ENCODE measurements at places on chromosomes 2 and 18.

- DNase-seq = no peak
Measured at GRCh38 chr2:204539019-204539385, 6.3 kb upstream of the PARD3B start.

DNA sequence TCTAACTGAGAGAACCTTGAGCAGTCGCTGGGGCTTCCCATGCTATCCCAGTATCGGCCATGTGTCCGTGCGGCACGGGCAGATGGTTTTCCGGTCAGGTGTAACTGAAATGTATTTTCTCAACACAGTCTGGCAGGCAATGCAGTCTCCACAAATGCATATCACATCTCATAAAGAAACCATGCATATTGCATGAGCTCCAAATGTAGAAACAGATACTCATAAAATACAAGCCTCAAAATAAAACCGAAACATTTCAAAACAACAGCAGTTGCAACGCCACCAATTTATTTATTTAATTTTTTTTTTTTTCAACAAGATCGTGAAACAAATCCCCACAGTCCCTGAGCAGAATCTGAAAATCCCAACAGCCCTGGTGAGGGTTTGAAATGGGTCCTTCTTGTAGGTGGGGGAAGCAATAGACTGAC lies 299.4 kb downstream of the LPIN1 start:
- no peak for DNase-seq

- no peak for DNase-seq
Measured at GRCh38 chr2:10393640-10393982, 54.5 kb downstream of the ODC1 start.

- DNase-seq = no peak
Measured at GRCh38 chr2:231364961-231365810, 30.3 kb upstream of the B3GNT7 start.

- peak; percentile 54 for DNase-seq
Measured at GRCh38 chr2:190881598-190882410, 1.2 kb downstream of the GLS start.

DNA sequence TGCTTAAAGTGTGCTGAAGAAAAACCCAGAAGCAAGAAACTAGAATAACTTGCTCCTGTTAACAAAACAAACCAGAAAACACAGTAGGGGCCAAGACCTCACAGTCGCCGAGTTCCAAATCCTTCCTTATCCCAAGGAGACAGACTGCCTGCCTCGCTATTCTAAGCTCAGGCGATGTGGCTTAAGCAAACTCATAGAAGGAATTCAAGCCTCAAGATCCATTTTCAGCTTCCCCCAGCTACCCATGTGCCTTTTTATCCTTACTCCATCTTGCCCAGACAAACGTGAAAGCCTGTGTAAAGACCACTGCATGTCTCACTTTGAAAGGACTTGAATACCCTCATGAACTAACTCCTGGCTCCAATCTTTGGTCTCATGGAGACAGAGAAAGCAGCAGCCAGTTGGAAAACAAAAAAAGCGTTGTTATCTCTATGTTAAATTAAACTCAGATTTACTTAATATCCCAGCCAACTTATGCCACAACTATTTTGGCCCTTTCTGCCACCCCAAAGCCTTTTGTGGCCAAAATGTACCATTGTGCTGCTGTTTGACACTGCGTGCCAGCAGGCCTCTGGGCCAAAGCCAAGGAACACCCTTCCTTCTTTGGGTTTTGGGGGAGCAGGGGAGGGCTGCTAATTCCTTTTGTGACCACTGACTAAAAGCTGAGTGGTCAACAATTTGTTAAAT lies 123.2 kb upstream of the FZD5 start:
- no peak for DNase-seq

- no peak for DNase-seq
Measured at GRCh38 chr2:236008006-236008405, 160.2 kb downstream of the GBX2 start.

DNA sequence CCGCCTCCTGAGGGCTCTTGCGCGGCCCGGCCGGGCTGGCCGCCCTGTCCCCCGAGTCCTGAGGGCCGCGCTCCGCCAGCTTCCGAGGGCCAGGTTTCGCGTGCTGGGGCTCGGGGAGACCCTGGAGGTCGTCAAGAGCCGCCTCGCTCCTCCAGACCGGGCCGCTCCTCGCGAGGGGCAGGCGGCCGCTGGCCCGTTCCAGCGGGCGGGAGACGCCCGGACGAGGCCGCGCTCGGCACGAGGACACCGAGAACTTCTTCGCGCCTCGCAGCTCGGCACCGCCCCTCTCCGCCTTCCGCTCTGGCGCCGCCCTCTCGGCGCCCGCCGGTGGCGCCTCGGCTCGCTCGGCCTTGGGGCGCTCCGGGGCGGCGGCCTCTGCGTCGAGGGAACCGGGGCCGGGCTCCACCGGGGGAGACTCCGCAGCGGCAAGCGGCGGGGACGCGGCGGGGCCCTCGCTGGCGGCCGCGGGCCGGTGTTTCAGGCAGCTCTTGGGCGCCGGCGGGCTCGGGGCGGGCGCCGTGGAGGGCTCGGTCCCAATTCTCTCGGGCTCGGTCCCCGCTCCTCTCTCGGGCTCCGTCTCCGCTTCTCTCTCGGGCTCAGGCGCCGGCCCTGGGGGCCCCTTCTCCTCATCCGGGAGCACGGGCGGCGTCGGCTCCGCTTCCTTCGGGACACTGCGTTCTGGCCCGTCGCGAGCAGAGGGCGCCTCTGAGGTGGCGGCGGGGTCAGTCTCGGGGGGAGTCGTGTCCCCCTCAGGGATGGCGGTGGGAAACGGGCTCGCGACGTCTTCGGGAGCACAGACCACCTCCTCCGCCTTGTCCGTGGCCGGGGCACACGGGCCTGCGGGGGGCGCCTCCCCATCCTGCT lies 91.6 kb upstream of the MGAT4A start:
- no peak for DNase-seq

DNA sequence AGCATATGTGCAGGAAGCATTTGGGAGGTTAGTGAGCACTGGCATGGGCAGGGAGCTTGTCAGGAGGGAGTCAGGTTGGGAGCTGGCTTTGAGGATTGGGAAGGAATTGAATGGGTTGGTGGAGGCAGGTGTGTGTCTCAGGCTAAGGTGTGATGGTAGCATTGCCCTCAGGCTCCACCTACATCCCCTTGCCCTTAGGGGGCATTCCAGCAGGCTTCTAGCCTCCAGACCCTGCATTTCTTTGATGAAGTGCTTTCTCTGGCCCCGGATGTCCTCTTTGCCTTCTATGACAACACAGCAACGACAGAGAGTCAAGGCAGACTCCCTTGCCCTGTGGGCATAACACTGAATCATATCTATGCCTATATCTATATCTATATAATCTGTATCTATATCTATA lies 13.5 kb downstream of the RHBDD1 start:
- DNase-seq = no peak

DNA sequence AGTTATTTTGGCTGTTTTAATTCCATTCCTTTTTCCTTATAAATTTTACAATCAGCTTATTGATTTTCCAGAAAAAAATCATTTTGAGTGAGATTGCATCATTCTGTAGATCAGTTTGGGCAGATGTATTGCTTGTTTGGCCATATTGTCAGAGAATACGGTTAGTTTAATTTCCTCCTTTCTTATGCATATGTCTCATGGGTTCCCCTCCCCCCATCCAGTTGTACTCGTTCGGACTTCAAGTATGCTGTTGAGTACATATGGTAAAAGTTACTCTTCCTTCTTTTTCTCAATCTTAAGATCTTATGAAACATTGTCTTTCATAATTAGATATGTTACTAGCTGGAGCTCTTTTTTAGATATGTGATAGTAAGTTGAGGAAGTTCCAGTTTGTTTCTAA lies 131.2 kb upstream of the TTC27 start:
- no peak for DNase-seq

- no peak for DNase-seq
Measured at GRCh38 chr2:172926785-172927640, 148.6 kb upstream of the MAP3K20 start.

- no peak for DNase-seq
Measured at GRCh38 chr18:61797696-61798590, 94.9 kb downstream of the RNF152 start.

DNA sequence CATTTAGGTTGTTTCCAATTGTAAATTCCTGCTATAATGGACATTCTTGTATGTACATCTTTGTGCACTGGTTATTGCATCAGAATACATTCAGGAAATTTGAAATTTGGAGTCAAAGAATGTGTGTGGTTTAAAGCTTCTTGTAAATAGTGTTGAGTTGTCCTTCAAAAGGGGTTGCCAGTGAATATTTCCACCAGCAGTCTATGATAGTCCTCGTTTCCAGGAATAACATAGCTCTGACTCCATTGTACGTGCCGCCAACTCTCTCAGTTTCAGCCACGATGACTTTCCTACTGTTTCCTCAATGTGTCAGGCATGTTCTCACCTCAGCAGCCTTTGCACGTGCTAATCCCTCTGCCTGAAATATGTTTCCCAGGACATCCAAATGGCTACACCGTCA lies 10.9 kb upstream of the HS6ST1 start:
- no peak for DNase-seq

DNA sequence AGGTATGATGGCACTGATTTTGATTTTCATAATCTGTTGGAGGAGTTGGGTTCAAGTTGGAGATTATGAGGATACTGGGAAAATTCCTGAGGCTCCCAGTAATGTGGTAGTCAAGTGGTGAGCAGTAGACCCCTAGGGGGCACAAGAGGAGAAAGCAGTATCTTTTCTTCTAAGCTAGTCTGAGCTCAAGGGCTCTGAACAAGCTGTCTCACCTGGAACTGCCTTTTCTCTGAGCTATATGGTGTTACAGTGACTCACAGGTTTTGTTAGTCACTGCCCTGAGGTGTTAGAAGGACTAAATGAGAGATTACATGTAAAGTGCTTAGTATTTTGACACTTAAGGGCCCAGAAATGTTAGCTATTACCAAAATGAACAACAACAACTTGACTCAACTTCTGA lies 42.2 kb downstream of the CD302 start:
- DNase-seq = no peak

DNA sequence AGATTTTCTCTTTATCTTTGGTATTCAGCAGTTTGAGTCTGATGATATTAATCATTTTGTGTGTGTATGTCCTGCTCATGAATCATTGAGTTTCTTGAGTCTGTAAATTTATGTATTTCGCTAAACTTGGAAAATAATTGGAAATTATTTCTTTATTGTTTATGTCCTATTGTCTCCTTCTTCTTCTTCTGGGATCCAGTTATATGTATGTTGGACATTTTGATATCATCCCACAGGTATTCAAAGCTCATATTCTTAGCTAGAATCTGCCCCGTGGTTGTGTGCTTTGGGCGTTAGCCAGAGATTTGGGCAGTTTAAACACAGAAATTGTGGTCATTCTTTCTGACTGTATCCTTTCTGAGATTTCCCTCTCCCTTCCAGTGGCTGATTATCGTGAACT lies 243.0 kb upstream of the SPRED2 start:
- DNase-seq = no peak

- DNase-seq = peak; percentile 85
Measured at GRCh38 chr2:186589612-186590349, at the start of gene ITGAV. Gene ITGAV, plus strand, starts transcription at chr2:186590056. Its CDS starts 283 bp downstream, at chr2:186590339.

DNA sequence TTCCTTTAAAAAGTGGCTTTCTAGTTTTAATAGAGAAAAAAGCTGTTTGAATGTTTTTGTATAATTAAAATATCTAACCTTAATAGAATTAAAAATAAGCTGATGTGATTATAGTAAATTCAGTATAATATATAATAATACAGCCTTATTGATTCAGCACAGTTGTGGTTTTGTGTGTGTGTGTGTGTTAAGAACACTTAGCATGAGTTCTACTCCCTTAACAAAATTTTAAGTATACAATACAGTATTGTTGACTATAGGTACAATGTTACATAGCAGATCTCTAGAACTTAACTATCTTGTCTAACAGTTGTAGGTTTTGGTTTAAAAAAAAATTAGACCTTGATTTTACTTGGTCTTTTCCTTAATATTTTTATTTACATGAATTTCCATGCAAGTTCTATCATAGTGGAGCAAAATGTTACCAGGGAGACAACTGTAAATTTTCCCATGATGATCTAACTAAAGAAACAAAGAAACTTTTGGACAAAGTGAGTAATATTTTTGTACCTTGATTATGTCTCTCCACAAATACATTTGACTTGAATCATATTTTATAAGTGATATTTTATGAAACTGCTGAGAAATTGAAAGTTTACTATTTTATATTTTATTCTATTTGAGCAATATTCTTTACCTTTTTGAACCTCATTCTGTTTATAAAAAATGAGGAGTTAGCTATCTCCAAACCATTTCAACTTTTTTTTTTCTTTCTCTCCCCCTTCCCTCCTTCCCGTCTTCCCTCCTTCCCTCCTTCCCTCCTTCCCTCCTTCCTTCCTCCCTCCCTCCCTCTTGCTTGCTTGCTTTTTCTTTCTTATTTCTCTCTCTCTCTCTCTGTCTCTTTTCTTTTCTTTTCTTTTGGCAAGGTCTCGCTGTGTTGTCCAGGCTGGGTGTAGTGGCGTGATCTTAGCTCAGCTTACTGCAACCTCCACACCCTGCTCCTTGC lies 46.3 kb downstream of the ZC3H6 start:
- DNase-seq = no peak

DNA sequence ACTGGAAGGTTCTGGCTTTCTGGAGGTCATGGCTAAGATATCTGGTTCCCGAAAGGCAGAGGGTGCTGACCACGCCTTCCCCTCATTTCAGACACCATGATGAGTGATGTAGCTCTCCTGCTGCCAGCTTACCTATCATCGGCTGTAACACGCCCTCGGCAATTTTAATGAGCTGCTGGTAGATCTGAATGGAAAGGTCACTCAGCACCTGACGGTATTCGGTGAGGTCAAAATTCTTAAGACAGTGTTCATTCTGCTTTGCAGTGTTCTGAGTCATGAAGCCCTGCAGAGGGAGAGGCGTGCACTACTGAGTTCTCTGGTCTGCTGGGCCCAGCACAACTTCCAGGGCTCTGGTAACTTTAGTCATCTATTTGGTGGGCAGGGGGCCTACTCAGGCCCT lies 25.7 kb upstream of the ACAA2 start:
- no peak for DNase-seq

GRCh38 chr2:45812011-45812500 lies 160.6 kb downstream of the PRKCE start:
- no peak for DNase-seq

DNA sequence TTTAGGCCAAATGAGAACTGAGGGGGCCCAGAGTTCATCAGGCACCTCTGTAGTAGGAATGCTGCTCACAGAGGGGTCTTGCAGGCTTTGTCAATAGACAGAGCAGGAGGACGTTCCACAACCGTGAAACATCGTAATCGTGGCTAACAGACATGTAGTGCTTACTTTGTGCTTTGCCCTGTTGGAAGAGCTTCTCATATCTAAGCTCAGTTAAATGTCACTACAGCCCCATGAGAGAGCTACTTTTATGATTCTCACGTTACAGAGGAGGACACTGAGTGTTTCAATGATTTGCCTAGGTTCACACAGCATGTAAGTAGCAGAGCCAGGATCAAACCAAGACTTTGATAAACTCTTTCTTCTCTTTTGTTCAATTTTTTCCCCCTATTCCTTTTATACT lies 136.6 kb downstream of the MYCN start:
- no peak for DNase-seq

- DNase-seq = no peak
Measured at GRCh38 chr2:216064014-216064630, 17.5 kb downstream of the PECR start.

GRCh38 chr2:182897137-182897536 lies 30.7 kb upstream of the FRZB start:
- no peak for DNase-seq

DNA sequence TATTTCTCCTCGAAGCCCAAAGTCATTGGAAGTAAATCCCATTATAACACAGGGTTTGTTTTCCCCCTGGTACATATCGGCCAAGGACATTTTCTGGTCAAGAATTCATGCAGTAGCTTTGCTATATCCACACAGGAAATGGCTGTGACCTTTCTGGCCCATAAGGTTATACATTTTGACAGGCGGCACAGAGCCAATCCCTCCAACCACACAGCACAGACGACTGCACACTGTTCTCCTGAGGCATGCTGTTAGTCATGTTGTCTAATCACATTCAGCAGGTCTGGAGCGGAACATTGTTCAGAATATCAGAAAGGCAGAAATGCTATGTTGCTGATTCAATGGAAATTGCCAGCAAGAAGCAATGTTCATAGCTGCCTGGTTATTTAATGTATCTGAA lies 742.3 kb upstream of the SLC8A1 start:
- DNase-seq = no peak

All from NCI-H446 (cell line).